ENCODE measurements at places on chromosomes 5 and 9.

DNA sequence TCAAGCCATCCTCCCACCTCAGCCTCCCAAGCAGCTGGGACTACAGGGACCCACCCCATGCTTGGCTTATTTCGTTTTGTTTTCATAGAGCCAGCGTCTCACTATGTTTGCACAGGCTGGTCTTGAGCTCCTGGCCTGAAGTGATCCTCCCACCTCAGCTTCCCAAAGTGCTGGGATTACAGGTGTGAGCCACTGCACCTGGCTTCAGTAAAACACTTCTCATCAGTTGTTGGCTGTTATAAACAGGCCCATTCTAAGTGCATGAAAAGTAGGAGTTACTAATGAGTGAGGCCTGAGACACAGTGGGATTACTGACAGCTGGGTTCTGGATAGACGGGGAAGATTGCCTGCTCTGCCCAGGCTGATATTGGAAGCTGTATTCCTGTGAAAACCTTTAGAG is 3.5 kb downstream of the CRB2 start:
- no peak for DNase-seq

- DNase-seq, result no peak
Observed at GRCh38 chr5:108145351-108145750, 236.5 kb downstream of the FBXL17 start.

- DNase-seq, result no peak
Observed at GRCh38 chr9:87122947-87123685, 175.8 kb upstream of the GAS1 start.

- no peak for DNase-seq
Observed at GRCh38 chr9:126591083-126591482, 22.6 kb upstream of the LMX1B start.

DNA sequence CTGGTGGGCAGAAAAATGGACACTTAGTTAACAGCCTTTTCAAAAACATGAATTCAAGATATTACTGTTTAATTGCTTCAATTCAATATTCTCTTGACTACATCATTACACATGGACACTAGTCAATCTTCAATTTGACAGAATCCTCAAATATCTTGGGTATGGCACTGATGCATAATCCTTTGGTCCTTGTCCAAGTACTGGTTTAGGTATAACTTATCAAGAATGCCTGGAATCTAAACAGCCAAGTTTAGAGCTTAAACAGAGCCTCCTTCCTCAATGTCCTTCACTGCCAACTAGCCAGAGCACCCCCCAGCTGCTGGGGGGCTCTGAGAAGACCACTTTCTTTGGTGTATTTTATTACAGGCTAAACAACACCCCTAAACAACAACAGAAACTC is 61.6 kb upstream of the ERCC6L2 start:
- no peak for DNase-seq

Data from stimulated activated CD8-positive, alpha-beta memory T cell treated with anti-CD3 and anti-CD28 coated beads, Interleukin-4, amount 100 ng/mL, for 24 hours (primary cell).